ENCODE measurements at places on chromosomes 3 and 15.

DNA sequence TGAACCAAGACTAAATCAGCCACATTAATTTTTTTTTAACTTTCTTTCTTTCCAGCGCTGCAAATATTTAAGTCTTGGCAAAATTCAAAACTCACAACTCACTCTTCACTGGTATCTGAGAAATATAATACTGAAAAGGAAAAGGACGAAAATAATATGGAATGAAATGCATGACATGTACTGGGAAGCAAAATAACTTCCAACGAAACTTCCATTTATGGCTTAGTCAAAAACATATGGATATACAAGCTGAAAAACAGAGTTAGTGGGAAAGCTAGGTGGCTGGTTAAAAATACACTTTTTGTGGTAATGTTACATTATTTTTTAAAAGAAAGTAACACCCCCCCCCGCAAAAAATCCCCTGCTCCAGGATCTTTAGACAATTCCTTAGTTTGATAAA, 86.1 kb downstream of the TM4SF4 start:
- no peak for DNase-seq

DNA sequence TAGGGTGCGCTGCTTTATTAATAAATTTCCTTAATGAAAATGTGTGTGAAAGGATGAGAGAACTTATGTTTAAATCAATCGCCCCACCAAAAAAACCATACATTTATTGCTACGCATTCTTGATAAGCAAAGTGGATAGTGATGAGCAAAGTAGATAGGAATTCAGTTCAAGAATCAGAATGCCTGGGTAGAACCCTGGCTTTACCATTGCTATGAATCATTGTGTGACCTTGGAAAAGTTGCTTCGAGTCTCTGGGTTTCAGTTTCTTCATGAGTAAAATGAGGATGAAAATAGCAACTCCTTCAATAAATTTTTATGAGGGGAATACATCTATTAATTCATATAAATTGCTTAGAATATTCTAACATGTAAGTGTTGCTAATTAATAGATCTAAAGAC, 2.6 kb upstream of the ALCAM start:
- no peak for DNase-seq

GRCh38 chr3:36866368-36866767, 78.5 kb downstream of the TRANK1 start:
- DNase-seq, result no peak

DNA sequence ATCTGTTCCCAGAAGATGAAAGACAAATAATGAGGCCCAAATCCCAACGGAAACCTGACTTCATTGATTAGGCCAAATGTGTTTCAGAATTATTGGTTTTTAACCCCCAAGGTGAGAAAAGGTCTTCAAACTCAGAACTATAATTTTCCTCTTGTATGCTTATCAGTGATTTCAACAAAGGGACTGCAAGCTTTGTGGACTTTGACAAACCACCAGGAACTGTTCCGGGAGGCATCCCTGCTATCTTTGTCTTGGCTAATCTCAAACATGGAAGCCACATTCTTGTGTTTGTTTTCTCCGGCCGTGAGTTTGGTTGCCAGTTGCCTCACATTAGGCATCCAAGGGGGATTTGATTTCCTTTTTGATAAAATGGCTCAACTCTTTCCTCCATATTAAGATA, 19.5 kb downstream of the ARHGEF3 start:
- DNase-seq, result no peak

DNA sequence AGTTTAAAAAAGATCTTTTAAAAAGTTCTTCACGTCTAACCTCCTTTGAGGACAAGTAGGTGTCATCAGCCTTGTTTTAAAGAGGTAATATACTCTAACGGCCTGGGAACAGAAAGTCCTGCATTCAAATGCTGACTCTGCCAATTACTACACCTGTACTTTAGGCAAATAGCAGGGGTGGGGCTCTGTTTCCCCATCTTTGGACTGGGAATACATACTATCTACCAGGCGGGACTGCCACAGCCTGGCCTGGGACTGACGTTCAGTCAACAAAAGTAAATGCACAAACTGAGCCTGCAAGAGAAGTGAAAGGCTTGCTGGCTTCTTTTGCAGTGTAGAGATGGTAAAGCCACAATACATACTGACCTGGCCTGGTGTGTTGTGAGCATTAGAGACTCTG, 107.6 kb upstream of the SPATA12 start:
- no peak for DNase-seq

DNA sequence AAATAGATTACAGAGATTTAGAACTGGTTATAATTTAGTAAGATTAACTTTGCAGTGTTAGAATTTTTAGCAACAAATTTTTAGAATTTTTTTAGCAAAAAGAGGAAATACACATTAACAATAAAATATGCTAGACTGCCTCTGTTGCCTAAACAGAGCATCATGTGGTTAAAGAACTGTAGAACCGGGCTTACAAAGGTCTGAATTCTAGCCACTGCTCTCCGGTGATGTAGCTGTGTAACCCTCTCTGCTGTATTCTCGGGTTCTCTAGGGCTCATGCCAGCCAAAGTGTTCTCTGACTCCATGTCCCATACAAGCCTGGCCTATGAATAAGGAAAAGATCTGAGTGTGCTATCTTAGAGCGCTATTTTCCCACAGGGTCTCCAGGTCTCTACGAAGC, 2.9 kb upstream of the P2RY12 start:
- no peak for DNase-seq

- DNase-seq, result no peak
These were observed 13.0 kb upstream of the PIGZ start for GRCh38 chr3:196981657-196982056.

- no peak for DNase-seq
These were observed 158.5 kb downstream of the THRB start for GRCh38 chr3:24336101-24336500.

GRCh38 chr3:195010551-195011100, 260.3 kb downstream of the XXYLT1 start:
- DNase-seq, result no peak

DNA sequence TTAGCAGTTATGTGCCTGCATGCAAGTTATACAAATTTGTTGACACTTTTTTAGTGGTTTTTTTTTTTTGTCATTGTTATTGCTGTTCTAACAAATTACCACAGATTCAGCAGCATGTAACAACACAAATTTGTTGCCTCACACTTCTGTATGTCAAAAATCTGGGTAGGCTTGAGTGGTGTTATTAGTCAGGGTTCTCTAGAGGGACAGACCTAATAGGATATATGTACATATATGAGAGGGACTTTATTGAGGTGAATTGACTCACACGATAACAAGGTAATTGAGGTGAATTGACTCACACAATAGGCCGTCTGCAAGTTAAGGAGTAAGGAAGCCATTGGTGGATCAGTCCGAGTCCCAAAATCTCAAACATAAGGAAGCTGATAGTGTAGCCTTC, 15.0 kb upstream of the PLSCR1 start:
- DNase-seq, result no peak

GRCh38 chr15:41573396-41573795, 14.4 kb downstream of the TYRO3 start:
- DNase-seq, result no peak

DNA sequence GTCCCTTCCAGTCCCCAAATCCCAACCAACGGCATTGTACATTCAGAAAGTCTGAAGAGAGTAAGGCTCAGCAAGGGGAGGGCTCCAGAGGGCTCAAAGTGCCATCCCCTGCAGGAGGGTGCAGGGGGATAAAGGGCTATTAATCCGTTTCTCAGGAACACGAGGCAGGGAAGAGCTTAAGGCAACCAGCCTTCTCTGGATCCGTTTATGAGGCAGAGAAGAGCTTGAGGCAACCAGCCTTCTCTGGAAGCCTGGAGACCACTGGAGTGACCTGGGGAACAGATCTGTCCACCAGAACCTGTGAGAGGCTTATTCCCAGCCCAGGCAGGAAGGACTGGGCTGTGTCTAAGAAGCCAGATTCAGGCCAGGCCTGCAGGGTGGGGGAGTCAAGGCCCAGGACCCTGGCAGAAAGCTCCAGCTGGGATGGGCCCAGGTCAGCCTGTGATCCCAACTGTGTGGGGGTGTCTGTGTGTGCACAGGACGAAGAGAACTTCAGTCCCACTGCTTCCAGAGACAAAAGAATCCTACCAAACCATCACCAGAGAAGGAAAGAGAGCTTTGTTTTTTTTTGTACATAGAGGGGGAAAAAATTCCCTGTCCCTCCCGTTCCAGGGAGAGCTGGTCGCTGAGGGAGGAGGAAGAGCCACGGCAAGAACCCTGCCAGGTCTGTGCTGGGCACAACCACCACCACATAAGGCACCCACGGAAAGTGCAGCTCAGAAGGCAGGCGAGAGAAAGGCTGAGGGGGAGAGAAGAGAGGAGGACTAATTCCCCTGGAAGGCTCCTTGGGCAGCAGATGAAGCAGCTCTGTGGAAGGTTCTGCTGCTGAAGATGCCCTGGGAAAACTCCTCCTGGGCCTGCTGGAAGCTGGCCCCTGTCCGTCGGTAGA, 1.6 kb upstream of the ULK3 start:
- peak; percentile 13 for DNase-seq

DNA sequence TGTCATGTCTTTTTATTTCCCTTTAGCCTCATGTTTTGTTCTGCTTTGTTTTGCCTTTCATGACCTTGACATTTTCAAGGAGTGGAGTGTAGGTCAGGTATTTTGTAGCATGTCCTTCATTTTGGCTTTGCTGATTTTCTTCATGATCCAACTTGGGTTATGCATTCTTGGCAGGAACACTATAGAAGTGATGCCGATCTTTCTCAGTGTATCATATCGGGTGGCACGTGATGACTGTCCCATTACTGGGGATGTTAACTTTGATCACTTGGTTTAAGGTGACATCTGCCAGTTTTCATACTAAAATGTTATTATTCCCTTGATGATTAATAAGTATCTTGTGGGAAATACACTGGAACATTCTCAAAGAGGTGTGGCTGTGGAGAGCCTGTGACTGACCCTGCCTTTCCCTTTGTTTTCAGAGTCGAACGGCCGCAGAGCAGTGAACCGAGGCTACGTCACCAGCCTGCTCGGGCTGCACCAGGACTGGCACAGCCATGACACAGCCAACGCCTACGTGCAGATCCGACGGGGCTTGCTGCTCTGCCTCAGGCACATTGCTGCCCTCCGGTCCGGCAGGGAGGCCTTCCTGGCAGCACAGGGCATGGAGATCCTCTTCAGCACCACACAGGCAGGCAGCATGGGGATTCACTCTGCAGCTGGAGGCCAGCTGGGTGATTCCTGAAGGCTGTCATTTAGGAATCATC, 167.7 kb downstream of the AGBL1 start:
- no peak for DNase-seq

- no peak for DNase-seq
These were observed 24.3 kb downstream of the CYP8B1 start for GRCh38 chr3:42851228-42851834.

- DNase-seq, result no peak
These were observed 4.8 kb downstream of the SCG5 start for GRCh38 chr15:32646291-32646690.

- DNase-seq, result no peak
These were observed 163.5 kb downstream of the GOLGA6L4 start for GRCh38 chr15:84398763-84399701.

DNA sequence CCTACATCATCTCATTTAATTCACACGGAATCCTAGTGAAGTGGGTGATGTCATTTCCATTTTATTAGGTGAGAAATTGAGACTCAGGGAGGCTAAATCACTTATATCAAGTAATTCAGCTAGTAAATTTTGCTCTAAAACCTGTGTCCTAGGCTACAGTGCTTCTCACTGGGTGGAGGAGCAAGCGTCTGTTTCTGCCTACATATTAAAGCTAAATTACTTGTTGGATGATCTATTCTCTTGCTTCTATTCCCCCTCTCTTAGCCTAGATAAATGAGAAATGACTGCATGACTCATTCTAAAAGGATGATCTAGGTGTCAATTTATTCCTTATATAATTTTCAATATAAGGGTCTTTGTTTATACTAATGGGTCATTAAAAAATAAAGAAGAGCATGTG, 37.8 kb upstream of the RBP1 start:
- no peak for DNase-seq

- no peak for DNase-seq
These were observed 69.6 kb downstream of the EFCAB12 start for GRCh38 chr3:129358772-129359371.

DNA sequence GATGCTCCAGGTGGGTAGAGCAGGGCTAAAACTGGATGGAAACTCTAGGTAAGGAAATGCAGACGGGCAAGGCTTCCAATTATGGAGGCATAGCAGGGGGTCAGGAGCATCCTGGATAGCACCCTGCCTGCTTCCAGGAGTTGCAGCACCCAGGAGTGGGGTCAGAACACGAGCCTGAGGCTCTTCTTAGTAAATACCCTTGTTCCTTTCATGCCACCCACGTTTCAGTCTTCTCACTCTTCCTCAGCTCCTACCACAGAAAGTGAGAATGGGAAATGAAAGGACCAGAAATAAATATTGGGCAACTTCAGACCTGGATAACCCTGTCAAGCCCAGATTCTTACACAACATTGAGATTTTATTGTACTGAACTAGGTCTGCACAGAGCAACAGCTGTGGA, 16.4 kb downstream of the CCR1 start:
- DNase-seq, result no peak

GRCh38 chr3:54949491-54950044, 21.7 kb upstream of the LRTM1 start:
- no peak for DNase-seq

DNA sequence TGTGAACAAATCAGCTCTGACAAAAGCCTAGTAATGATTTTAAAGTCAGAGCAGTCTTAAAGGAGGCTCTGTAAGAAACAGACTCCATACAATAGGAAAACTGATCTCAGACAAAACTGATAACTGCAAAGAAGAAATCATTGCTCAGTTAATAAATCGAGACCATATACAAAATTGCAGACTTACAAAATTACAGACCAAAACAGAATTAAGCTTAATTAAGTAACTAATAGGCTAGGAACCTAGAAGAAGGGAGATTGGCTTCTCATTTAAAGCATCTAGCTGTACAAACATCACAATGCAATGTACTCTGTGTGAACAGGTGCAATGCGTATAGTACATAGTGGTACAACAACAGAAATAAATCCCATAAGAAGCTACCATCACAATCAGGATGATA, 46.3 kb downstream of the ZBTB20 start:
- no peak for DNase-seq

- no peak for DNase-seq
These were observed 87.9 kb downstream of the KLF15 start for GRCh38 chr3:126269354-126269753.

- no peak for DNase-seq
These were observed 10.2 kb downstream of the RAF1 start for GRCh38 chr3:12653747-12654146.

GRCh38 chr15:72781631-72782030, 1.9 kb downstream of the ADPGK start:
- no peak for DNase-seq

DNA sequence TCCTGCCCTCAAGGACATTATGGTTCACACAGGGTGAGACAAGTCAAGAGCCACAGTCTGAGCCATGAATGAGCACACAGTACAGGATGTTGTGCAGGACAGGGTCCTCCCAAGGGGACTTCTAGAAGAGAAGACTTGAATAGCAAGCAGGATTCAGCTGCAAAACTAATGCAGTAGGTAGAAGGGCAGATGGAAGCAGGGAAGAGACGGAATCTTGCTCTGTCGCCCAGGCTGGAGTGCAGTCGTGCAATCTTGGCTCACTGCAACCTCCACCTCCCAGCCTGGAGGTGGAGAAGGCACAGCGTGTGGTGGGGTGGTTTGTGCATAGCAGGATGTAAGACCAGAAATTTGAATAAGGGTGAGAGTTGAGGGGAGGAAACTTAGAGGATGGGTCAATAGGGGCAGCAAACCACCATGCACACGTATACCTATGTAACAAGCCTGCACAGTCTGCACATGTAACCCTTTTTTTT, 8.0 kb downstream of the BCL2L10 start:
- no peak for DNase-seq

All from stimulated activated CD4-positive, alpha-beta T cell treated with anti-CD3 and anti-CD28 coated beads, Interleukin-12 subunit alpha, Interleukin-12 subunit beta, amount 100 ng/mL, for 4 hours (primary cell).